Stimulated activated CD8-positive, alpha-beta memory T cell treated with anti-CD3 and anti-CD28 coated beads, Interleukin-2, amount 100 ng/mL, for 1 hour (primary cell): ENCODE measurements at places on chromosomes 5 and 9.

DNA sequence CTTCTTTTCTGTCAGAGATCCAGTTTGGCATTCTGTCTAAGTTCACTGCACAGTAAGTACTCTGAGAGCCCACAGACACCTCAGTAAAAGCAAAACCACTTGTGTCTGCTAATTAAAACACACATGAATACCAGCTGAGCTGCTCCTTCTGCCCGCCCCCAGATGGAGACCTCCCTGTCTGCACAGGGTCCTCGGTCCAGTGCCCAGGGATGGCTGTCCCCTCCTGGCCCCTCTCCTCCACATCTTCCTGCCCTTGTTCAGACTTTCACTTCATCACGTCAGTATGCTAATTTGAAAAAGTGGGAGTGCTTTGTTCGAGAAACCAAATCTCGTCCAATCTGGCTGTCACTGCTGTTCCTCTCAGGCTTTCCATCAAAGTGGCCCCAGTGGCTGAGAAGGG is 43.5 kb downstream of the LIX1 start:
- DNase-seq: no peak

DNA sequence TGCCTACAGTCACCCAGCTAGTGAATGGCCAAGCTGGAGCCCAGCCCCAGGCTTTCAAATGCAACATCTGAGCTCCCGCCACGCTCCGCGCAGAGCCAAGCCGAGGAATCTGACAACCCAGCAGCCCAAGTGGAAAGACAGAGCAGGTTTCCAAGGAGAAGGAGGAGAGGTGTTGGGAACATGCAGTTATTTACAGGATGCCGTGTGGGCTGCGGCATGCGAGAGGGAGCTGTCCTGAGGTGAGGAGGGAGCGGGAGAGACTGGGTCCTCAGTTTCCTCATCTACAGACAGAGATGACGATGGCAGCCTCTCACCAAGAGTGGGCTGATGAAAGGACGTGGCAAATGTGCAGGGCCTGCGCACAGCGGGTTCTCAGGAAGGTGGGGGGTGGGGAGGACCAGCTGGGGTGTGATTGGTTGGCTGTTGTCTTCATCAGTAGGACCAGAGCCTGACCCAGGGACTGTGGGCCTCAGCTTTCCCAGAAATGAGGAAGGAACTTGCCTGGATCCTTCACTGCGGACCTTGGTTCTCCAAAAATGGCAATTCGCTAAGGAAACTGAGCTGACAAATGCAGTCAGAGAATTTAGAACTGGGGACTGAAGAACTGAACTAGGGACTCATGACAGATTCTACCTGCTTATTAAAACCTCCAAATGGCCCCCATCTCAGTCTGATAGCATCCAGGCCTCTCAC is 14.8 kb upstream of the CPLX2 start:
- no peak for DNase-seq

DNA sequence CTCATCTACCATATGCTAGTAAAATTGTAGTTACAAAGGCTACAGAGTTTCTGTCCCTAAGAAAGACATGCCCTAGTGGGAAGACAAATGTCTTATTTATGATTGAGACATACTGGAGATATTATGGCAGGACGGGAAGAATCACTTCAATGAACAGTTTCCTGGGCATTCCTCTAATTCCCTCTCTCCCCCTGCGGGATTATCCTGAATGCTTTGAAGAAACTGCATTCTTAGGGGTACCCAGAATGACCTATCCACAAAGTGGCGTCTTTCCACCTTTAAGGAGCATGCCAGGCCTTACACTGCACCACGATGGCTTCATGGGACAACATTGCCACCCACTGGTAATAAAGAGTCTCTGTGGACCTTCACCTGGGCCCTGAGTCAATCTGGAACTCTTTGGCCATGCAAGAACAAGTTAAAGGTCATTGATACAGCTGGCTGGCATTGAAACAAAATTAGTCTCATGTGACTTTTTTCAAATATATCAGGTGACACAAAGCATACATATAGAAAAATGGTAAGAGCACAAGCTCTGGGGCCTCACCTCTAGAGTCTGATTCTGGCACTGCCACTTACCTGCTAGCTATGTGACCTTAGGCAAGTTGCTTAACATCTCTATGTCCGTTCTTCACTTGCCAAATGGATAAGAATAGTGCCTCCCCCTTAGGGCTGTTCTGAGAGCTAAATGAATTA is 32.0 kb downstream of the ANKRD55 start:
- DNase-seq: peak; percentile 15

GRCh38 chr5:167816864-167817263 is 474.6 kb upstream of the WWC1 start:
- DNase-seq: no peak
